ENCODE measurements at places on chromosomes 1 and 21.

- DNase-seq = no peak
- H3K4me1 ChIP-seq = peaks cover 11% of the 10 kb centered on the region
- H3K4me3 ChIP-seq = no peak overlapping the region
Measured at GRCh38 chr1:226545836-226546596, 2.5 kb upstream of the STUM start.

- H3K36me3 ChIP-seq = no peaks in the 10 kb centered on the region
- H3K27ac ChIP-seq = no peak overlapping the region
- no peak for DNase-seq
- H3K4me3 ChIP-seq = no peak overlapping the region
- no peaks in the 10 kb centered on the region for H3K27me3 ChIP-seq
Measured at GRCh38 chr1:165075725-165076370, 280.7 kb downstream of the LMX1A start.

DNA sequence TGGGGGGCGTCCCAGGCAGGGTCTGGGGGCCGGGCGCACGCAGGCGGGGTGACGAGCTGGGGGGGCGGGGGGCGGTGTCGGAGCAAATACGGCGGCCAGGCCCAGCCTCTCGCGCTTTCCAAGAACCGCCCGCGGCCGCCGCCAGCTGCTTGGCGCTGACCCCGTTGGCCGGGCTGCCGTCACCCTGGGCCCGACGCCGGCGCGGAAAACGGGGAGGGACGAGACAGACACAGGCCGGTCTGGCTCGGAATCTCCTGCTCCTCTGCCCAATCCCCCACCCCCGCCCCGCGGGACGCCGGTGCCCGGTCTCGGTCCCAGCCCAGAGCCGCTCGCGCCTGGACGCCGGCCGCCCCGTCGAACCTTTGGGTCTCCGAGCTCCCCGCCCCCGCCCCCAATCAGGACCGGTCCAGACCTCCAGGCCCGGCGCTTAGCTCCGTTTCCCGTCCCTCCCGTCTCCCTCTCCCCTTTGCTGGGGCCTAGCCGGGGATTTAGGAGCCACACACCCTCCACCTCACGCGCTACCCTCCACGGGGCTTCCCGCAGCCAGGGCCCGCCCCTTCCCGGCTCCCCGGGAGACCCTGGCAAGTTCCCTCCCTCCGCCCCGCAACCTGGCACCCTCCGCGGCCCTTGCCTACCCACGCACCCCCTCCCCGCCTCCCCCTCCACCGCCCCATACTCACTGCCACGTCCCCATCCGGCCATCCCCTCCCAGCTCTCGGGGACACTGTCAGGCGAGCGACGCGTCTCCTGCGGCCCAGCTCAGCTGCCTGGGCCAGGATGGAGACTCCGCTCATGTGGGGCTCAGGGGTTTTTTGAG, 800 bp upstream of the MMP23B start:
- peaks cover 9% of the 10 kb centered on the region for H3K27me3 ChIP-seq
- peaks cover 5% of the 10 kb centered on the region for H3K4me1 ChIP-seq
- H3K36me3 ChIP-seq = peaks cover 4% of the 10 kb centered on the region
- peak overlapping the region; percentile 55 for H3K4me3 ChIP-seq
- H3K27ac ChIP-seq = peak overlapping the region; percentile 91

GRCh38 chr1:30908316-30908695, 252 bp downstream of the SDC3 start:
- H3K36me3 ChIP-seq = no peaks in the 10 kb centered on the region
- no peak for DNase-seq
- H3K4me1 ChIP-seq = peaks cover 28% of the 10 kb centered on the region
- H3K27ac ChIP-seq = no peak overlapping the region

- peaks cover 43% of the 10 kb centered on the region for H3K27me3 ChIP-seq
- no peak overlapping the region for H3K27ac ChIP-seq
- peaks cover 14% of the 10 kb centered on the region for H3K4me1 ChIP-seq
- no peaks in the 10 kb centered on the region for H3K36me3 ChIP-seq
Measured at GRCh38 chr1:16029288-16029687, 7.5 kb downstream of the CLCNKA start.

DNA sequence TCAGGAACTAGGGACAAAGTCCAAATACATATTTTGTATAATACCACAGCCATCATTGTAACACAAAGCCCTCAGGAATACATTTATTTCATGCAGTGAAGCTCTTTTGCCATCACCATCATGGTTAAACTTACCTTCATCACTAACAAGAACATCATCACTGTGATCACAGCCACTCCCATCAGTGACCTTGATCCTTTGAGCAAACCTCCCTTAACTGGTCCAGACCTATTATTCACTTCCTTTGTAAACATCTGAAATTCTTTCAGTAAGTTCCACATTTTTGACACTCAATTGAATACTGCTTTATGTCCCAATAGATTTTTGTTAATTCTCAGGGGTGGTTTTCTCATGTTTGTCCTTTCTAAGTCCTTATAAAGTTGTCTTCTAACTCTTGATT, 16.2 kb upstream of the KPRP start:
- no peaks in the 10 kb centered on the region for H3K36me3 ChIP-seq
- DNase-seq = no peak
- H3K27ac ChIP-seq = no peak overlapping the region
- H3K27me3 ChIP-seq = peaks cover 26% of the 10 kb centered on the region
- no peak overlapping the region for H3K4me3 ChIP-seq
- no peaks in the 10 kb centered on the region for H3K4me1 ChIP-seq

- no peak for DNase-seq
- no peak overlapping the region for H3K4me3 ChIP-seq
- H3K27ac ChIP-seq = no peak overlapping the region
- H3K4me1 ChIP-seq = no peaks in the 10 kb centered on the region
- H3K36me3 ChIP-seq = no peaks in the 10 kb centered on the region
Measured at GRCh38 chr1:24096009-24096738, 15.8 kb downstream of the MYOM3 start.

DNA sequence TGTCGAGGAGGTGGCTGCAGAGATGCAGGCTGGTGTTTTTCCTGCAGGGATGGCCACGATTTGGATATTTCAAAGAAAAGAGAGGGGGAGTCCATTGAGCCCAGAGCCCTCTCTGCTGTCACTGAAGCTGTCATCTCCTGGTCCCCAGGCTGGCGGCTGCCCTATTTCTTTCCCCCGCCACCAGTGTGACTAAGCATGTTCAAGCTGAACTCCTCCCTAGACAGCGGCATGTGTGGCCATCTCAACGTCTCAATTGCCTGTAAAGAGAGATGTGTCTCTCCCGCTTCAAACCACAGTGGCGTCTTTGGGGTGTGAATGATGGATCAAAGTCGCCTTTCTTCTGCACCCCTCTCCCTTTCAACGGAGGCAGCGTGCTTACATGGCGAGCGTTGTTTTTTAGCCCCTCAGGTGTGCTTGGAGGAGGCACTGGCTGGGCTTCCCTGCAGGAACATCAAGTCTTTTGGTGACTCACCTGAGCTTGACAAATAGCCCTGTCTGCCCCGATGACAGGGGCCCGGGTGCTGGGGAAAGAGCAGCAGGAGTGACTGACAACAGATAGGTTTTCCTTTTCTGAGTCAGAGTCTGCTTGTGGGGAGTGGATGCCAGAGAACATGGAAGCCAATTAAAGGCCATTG, 346.4 kb upstream of the AJAP1 start:
- no peak overlapping the region for H3K27ac ChIP-seq
- H3K27me3 ChIP-seq = no peaks in the 10 kb centered on the region
- H3K4me1 ChIP-seq = peaks cover 4% of the 10 kb centered on the region
- no peaks in the 10 kb centered on the region for H3K36me3 ChIP-seq

- H3K4me1 ChIP-seq = no peaks in the 10 kb centered on the region
- peaks cover 22% of the 10 kb centered on the region for H3K27me3 ChIP-seq
- no peak overlapping the region for H3K4me3 ChIP-seq
- H3K27ac ChIP-seq = no peak overlapping the region
- DNase-seq = no peak
Measured at GRCh38 chr1:29849991-29850757, 613.9 kb downstream of the PTPRU start.

Measured in stimulated activated naive B cell treated with anti-CD40 and anti-IgM and Interleukin-4, amounts not matched to agents 10 μg/mL and 1 μg/mL and 100 μg/mL, for 72 hours (primary cell).